ENCODE measurements at places on chromosomes 3 and 15. TPM values are rescaled to one million over a fixed set of nuclear protein-coding genes. Genes with fewer than 3 reads are reported as not detected.

DNA sequence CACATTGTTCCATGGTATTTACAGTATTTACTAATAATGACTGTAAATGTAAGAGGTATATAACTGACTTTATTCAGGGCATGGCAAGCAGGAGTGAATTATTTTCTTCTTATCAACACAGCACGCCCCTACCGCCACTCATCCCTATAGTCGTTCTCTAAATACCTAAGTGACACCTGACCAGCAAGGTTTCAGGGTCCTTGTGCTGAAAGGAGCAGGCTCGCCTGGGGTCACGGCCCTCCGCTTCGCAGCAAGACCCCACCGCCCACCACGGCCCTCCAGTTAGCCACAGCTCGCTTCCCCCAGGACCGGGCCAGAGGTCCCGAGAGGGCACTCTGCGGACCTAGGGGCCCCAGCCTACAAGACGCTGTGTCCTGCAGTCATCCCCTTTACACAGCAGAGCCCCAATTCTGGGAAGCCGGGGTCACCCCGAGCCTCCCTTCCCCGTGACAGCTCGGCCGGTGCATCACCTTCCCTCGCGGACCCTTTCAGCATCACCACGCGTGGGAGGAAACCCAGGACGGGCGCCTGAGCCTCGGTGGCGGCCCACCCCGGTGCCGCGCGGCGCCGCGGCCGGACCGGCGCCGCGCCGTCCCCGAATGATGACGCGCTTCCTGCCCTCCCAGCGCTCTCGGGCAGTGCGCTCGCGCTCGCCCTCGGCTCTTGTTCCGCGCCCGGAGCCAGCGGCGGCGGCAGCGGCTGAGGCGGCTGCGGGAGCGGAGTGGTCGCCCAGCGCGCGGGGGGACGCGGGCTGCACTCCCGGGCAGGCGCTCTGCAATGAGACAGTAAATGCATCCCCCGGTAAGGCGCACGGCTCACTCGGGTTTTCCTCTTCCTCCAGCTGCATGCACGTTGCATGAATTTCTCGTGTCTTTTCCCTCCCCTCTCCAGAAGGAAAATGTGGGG lies 225.1 kb upstream of the C2CD4B start:
- DNase-seq = peak; percentile 78

The AGBL1 gene
- not detected for total RNA-seq

The ARPIN gene
- 0.35 TPM for total RNA-seq

The SCAMP5 gene
- total RNA-seq = 0.87 TPM

- no peak for DNase-seq
Measured at GRCh38 chr3:7062714-7063113, 201.8 kb downstream of the GRM7 start.

Measured in naive thymus-derived CD4-positive, alpha-beta T cell (primary cell).